Tibial artery (tissue), 4 donors: ENCODE measurements at places on chromosomes 5 and 9.
A peak's percentile ranks its signal among the peaks of the same experiment; 100 is the strongest.

- H3K27ac ChIP-seq = no peak overlapping the region
- no peak overlapping the region for H3K4me3 ChIP-seq
- no peaks in the 10 kb centered on the region for H3K4me1 ChIP-seq
Observed at GRCh38 chr5:145948047-145948446, 11.7 kb downstream of the SH3RF2 start.

GRCh38 chr5:33363537-33363936, 77.2 kb upstream of the TARS1 start:
- no peak overlapping the region for H3K4me3 ChIP-seq
- H3K36me3 ChIP-seq = no peaks in the 10 kb centered on the region
- no peak for DNase-seq
- H3K4me1 ChIP-seq = no peaks in the 10 kb centered on the region
- H3K27me3 ChIP-seq = no peaks in the 10 kb centered on the region

GRCh38 chr5:9282211-9282610, 263.7 kb downstream of the SEMA5A start:
- no peak for DNase-seq
- no peak overlapping the region for H3K4me3 ChIP-seq
- H3K27ac ChIP-seq = no peak overlapping the region
- no peaks in the 10 kb centered on the region for H3K36me3 ChIP-seq
- H3K4me1 ChIP-seq = peaks cover 16% of the 10 kb centered on the region
- no peaks in the 10 kb centered on the region for H3K27me3 ChIP-seq

GRCh38 chr9:27193886-27194285, 84.9 kb downstream of the TEK start:
- H3K4me1 ChIP-seq = peaks cover 22% of the 10 kb centered on the region
- DNase-seq = no peak
- H3K36me3 ChIP-seq = no peaks in the 10 kb centered on the region
- H3K4me3 ChIP-seq = no peak overlapping the region
- H3K27me3 ChIP-seq = no peaks in the 10 kb centered on the region
- H3K27ac ChIP-seq = peak overlapping the region; percentile 45

- H3K4me3 ChIP-seq = peak overlapping the region; percentile 40
- no peaks in the 10 kb centered on the region for H3K36me3 ChIP-seq
- no peaks in the 10 kb centered on the region for H3K27me3 ChIP-seq
- H3K27ac ChIP-seq = no peak overlapping the region
Observed at GRCh38 chr5:37838152-37838932, 1.5 kb downstream of the GDNF start.

DNA sequence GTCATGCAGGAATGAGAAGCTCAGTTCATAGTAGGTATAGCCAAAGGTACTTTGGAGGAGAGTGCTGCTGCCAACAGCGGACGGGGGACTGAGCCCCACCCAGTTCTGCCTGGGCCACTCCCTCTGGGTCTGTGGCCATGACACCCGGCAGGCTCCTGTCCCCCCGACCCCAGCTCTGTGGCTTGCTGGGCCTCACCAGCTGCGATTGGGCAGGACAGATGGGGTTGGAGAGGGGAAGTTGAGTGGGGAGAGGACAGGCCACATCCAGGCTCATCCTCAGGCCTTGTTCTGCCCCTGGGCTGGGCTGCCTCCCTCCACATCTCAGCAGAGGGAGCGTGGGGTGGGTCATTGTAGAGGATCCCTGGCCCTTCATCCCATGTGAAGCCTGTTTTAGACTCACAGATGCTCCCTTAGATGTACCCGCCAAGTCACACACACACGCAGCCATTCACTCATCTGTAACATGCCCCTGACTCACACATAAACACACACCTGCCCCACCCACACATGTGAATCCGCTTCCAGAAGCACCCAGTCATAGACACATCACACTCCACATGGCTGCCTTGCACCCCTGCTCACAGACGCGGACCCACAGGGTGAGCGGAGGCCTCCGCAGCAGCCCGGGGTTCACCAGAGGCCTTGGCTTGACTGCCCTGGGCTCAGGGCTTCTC, 48.8 kb downstream of the NTNG2 start:
- H3K27ac ChIP-seq = no peak overlapping the region
- no peaks in the 10 kb centered on the region for H3K27me3 ChIP-seq
- no peaks in the 10 kb centered on the region for H3K4me1 ChIP-seq
- H3K4me3 ChIP-seq = no peak overlapping the region
- H3K36me3 ChIP-seq = no peaks in the 10 kb centered on the region
- no peak for DNase-seq

- no peak overlapping the region for H3K27ac ChIP-seq
- no peaks in the 10 kb centered on the region for H3K27me3 ChIP-seq
- no peak overlapping the region for H3K4me3 ChIP-seq
- no peak for DNase-seq
- no peaks in the 10 kb centered on the region for H3K4me1 ChIP-seq
- H3K36me3 ChIP-seq = no peaks in the 10 kb centered on the region
Observed at GRCh38 chr5:56090793-56091460, 96.2 kb upstream of the IL6ST start.

DNA sequence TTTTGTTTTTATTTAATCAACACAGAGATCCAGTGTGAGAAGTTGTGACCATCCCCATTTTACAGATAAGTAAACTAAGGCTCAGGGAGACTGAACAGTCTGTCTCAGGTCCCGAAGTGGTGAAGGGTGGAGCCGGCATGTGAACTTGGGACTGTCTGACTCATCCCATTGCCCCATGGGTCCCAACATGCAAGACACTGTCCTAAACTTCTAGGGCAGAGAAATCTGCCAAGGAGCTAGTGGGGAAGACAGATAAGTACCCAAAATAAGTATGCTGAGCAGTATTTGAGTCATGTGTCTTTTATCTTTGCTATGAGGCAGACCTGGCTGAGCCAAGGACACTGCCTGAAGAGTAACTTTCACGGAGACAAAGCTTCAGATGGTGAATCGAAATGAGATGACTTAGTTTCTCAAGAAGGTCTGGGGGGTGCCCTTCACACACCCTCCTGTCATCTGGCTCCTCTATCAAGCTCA, 64.3 kb upstream of the SLC25A51 start:
- peaks cover 4% of the 10 kb centered on the region for H3K4me1 ChIP-seq
- H3K27ac ChIP-seq = peak overlapping the region; percentile 18
- H3K4me3 ChIP-seq = no peak overlapping the region
- H3K36me3 ChIP-seq = no peaks in the 10 kb centered on the region

DNA sequence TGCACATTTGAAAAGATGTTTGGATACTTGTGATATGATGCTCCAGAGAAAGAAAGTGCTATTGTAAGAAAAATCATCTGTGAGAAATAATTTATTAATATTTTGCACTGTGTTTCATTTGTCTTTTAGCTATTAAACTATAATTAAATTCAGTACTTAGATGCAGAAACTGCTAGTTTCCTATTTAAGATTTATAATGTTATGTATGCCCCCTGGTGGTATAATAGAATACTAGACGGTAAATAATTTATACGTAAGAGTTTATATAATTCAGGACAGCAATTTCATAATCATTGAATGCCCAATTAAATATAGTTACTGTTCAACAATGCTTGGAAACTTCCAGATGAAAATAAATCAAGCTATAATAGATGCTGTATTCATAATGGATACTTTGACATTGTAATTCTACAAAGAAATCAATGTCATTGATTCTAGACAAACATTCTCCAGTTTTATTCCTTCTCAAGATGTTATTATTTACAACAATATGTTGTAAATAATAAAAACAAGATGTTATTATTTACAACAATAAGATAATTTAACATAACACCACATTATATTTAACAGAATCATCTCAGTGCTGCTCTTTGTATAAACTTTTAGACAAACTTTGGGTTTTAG, 101.0 kb downstream of the TMEM232 start:
- H3K36me3 ChIP-seq = no peaks in the 10 kb centered on the region
- no peaks in the 10 kb centered on the region for H3K27me3 ChIP-seq
- no peak overlapping the region for H3K4me3 ChIP-seq
- no peak overlapping the region for H3K27ac ChIP-seq

DNA sequence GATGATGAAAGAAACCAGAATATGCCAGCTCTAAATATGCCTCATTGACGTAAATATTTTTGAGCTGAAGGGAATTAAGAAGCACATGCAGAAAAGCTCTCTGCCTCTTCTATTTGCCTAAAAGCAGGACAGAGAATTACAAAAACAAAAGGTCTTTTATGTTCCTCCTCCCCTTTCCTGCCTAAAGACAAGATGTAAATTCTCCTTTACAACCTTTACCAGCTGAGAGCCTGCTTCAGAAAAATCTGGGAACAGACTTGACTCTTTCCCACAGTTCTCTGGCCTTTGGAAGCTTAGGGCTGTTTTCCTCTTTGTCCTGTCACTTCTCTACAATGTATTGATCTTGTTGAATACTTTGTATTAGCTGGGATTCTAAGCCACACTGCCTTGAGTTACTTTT, 199.7 kb downstream of the TMC1 start:
- H3K27ac ChIP-seq = no peak overlapping the region
- H3K36me3 ChIP-seq = no peaks in the 10 kb centered on the region
- no peak overlapping the region for H3K4me3 ChIP-seq
- H3K27me3 ChIP-seq = no peaks in the 10 kb centered on the region
- DNase-seq = no peak

DNA sequence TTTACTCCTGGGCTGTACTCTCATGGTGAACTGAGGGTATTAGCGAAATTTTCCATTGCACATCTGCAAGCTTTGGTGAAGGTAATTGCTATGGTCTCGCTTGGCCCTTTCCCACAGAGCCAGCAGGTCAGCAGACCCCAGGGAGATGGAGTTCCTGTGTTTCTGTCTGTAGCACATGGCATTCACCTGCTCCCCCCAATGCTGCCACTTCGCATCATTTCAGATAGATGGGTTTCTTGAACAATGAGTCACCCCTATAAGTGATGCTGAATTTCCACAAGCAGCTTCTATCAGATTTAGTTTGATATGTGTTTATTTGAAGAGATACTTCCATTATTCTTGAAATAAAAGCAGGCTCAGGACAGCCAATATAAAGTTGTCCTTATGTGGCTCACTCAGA, 117.8 kb downstream of the ERCC6L2 start:
- no peak overlapping the region for H3K4me3 ChIP-seq
- H3K27me3 ChIP-seq = no peaks in the 10 kb centered on the region
- no peak overlapping the region for H3K27ac ChIP-seq
- H3K36me3 ChIP-seq = no peaks in the 10 kb centered on the region
- no peak for DNase-seq
- no peaks in the 10 kb centered on the region for H3K4me1 ChIP-seq

GRCh38 chr9:108474356-108474755, 381.4 kb downstream of the ACTL7B start:
- no peak for DNase-seq
- no peak overlapping the region for H3K4me3 ChIP-seq
- H3K36me3 ChIP-seq = no peaks in the 10 kb centered on the region
- peaks cover 57% of the 10 kb centered on the region for H3K4me1 ChIP-seq
- no peak overlapping the region for H3K27ac ChIP-seq

DNA sequence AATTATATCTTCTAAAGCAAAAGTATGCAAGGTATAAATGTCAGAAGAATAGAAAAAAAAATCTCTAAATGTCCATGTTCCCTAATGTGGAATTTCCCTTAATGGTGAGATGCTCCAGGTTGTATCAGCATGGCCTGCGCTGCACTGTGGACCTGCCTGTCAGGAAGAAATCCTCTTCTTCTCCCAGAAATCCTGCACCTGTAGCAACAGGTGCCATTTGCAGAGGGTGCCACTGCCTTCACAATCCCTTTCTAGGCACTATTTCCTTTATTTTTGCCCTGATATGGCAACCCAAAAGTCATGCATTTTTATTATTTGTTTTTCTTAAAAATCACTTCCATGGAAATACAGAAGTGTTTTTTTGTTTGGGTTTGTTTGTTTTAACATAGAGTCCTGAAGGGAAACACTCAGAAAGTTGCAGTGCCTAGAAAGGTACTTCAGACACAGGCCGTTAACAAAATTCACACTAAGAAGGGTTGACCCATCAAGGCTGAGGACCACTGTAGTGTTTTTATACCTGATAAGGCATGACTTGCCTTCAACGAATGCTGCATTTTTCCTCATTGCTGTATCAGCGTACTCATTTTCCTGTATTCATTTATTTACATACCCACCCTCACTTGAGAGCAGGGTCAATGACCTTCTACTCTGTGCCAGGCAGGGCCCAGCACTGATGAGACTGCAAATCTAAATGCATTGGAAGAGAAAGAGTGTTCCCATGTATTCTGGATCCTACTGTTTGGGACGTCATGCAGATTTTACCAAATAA, 177.8 kb downstream of the SNX18 start:
- H3K27me3 ChIP-seq = no peaks in the 10 kb centered on the region
- no peaks in the 10 kb centered on the region for H3K4me1 ChIP-seq
- H3K36me3 ChIP-seq = no peaks in the 10 kb centered on the region

DNA sequence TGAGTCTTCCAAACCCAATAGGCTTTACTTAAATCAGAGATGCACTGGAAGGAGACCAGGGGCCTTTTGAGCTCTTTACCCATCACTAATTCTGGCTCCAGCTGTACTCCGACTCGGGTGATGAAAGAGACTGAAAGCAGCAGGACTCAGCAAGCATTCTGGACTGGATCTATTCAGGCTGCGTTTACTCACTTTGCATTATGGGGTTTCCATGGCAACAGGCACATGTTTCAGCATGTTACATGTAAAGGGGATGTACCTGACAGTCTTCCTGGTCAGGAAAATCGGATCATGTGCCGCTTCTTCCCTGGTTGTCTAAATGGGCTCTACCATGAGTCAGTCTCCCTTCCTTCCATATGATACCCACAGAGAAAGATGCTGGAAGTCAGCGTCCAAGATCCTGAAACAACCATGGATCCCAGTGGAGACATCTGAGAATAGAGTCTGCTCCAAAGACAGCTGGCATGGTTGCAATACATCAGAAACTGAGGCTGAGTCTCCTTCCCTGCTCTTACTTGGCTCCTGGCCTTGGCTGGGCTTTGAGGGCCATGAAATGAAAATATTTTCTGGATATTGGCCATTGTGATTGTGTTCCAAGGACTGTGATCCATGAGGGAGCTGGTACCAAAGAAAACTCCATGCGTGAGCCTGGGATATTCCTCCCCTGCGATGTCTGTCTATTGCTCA, 102.5 kb upstream of the TNC start:
- H3K36me3 ChIP-seq = no peaks in the 10 kb centered on the region
- H3K4me3 ChIP-seq = no peak overlapping the region
- H3K4me1 ChIP-seq = no peaks in the 10 kb centered on the region
- no peak overlapping the region for H3K27ac ChIP-seq
- no peaks in the 10 kb centered on the region for H3K27me3 ChIP-seq

- H3K27ac ChIP-seq = no peak overlapping the region
- H3K36me3 ChIP-seq = no peaks in the 10 kb centered on the region
- H3K27me3 ChIP-seq = no peaks in the 10 kb centered on the region
Observed at GRCh38 chr9:107358986-107359385, 75.9 kb downstream of the RAD23B start.

DNA sequence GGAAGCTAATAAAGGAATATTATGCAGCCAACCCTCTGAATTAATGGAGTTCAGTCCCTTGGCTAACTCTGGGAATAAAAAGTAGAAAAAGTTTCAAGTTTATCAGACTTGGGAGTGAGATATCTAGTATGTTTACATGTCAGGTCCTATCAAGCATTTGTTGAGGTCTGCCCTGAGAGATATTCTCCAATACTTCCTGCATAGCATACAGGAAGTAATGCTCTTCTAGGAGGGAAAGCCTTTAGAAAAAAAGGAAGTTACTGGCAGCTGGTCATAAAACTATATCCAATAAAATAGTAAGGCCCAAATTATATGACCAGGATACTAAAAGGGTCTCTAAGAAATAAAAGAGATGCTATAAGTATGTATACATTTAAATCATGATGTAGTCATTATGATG, 594.1 kb upstream of the FTMT start:
- no peak for DNase-seq
- no peaks in the 10 kb centered on the region for H3K36me3 ChIP-seq
- no peak overlapping the region for H3K4me3 ChIP-seq
- H3K4me1 ChIP-seq = no peaks in the 10 kb centered on the region
- no peaks in the 10 kb centered on the region for H3K27me3 ChIP-seq
